Stomach (tissue), 19 donors: ENCODE measurements at places on chromosomes 2 and 18.

DNA sequence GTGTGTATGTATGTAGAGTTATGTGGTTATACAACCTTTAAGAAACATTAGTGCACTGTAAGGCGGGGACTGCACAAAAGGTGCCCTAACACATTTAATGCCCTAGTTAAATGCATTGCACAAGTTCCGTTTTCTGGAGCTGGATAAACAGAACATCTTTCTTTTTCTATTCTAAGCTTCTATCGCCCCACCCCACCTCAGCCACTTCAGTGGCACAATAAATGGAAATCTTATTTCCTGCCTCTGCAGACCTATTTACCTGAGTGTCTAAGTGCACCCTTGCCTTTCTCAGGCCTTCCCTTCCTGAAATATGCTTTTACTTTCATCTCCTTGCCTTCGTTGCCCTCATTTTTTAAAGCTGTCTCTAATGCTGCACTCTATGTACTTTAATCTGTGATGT lies 123.5 kb downstream of the TANC1 start:
- DNase-seq: no peak

- DNase-seq: peak; percentile 58
Measured at GRCh38 chr18:63882333-63883141, 5.0 kb upstream of the SERPINB2 start.

GRCh38 chr2:114061566-114062098 lies 171.7 kb downstream of the ACTR3 start:
- no peak for DNase-seq

DNA sequence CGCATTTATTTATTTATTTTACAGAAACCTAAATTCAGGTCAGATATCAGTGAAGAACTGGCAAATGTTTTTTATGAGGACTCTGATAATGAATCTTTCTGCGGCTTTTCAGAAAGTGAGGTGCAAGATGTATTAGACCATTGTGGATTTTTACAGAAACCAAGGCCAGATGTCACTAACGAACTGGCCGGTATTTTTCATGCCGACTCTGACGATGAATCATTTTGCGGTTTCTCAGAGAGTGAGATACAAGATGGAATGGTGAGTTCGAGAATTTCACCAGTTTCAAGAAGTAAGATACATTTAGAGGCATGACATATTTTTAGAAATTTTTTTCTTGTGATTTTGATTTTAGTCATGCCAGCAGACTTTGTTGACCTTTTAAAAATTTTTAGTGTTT lies 4.6 kb downstream of the CDCA7 start:
- DNase-seq: no peak

DNA sequence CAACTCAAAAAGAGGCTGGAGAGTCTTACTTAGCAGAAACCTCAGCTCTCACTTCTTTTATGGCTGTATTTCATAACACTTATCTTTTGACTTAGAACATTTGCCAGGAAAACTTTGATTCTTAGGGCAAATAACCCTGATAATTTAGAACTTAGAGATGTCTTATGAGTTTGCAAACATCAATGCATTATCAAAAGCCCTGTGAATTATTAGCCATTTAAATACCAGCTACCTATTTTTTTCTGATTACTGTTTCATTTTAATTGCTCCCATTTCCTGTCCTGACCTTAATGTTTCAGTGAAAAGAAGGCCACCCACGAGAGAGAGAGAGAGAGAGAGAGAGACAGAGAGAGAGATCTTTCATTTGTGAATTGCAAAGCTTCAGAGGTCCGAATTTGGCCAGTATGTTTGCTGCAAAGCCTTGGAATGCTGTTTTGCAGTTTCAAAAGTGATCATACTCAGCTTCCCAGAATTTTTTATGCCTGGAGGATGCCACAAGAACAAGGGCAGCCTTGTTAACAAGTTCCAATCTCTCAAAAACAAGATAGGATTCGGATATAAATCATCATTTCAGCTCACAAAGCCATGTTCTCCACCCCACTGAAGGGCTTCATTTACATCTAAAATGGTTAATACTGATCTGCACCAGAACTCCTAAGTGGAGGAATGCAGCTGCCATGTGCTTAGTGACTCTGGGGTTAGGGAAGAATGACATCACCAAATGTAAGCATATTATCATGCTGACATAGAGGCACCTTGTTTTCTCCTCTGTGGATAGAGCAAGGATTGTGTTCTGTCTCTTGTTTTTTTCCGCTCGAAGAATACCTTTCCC lies 478.2 kb downstream of the ARHGAP15 start:
- DNase-seq: no peak

DNA sequence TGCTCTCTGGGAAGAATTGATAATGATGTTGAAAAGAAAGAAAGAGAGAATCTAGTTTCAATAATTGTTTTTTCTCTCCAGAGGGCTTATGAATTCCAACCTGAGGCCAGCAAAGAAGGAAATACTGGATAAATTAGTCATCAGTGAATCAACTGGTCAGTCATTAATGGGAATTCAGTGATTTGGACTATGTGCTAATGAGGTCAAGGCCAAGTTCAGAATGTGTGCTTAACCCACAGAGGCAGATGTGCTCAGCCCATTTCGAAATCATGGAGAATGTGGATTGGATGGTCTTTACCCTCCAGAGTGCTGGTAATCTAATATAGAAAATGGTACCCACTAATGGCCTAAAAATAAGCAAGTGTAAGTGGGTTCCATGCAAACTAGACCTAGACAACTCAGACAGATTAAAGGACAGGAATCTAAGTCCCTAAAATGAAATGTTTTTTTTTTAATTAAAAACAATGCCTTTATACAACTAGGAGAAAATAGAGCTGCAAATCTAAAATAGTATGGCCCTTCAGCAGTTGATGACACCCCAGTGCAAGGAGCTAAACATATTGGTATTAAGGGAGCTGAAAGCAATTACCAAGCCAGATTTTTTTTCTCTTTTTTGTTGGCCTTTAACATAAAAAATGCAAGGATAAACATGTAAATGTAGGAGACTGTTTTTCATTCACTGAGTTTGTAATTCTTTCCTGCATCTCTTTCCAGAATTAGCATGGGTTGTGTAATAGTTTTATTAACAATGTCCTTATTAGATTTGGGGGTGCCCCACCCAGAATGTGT lies 296.9 kb downstream of the SATB2 start:
- no peak for DNase-seq

GRCh38 chr2:223101340-223102039 lies 49.5 kb downstream of the KCNE4 start:
- DNase-seq: peak; percentile 51
